ENCODE measurements at places on chromosomes 11 and 22.
A peak's percentile ranks its signal among the peaks of the same experiment; 100 is the strongest.

GRCh38 chr22:24592851-24593558 is at the start of gene LRRC75B:
TSS of gene LRRC75B (minus strand) at chr22:24593073. CDS start at chr22:24593039, 34 bp downstream.
- DNase-seq = peak; percentile 93

DNA sequence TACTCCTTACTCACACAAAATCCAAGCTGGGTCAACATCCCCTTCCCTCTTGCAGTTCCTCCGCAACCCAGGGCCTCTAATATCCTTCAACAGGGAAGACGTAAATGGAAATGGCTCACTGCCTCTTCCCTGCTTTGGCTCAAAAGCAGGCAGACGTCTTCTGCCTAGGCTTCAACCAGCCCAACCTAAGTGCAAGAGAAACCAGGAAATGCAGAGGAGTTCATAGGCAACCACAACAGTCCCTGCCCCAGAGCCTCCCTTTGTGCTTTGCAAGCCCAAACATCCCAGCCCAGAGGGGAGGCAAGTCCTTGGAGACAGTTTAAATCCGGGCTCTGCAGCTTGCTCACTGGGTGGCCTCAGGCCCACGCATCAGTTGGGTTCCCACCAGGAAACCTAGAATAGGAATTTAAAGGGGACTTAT is 33.3 kb downstream of the CD6 start:
- no peak for DNase-seq

DNA sequence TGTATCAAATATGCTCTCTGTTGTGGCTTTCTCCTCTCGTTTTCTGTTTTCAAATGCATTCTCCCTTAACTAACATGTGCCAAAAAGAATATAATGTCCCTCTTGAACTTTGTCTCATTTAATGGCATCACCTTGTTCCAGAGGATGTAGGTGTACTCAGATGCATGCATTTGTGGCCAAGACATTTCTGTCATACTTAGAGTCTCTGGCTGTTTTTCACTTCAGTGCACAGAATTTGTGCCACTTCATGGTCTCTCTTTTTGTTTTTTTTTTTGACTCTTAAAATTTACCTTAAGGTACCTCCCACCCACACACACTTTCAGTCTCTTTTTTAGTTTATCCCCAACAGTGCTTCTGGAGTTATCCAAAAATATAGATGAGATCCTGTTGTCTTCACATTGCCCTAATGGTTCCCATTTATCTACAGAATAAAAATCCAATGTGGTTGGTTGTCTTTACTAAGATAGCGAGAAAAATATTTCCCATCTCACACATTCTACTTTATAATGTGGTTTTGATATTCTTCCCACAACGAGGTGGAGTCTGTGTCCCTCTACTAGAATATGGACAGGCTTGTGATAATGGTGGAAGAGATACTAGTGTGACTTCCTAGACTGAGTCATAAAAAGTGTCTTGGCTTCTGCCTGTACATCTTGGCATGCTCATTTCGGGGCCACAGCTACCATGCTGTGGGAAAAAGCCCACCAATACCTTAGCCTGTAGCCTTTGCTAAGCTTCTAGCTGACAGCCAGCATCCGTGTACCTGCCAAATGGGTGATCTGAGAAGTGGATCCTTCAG is 125.8 kb downstream of the DDX10 start:
- no peak for DNase-seq

DNA sequence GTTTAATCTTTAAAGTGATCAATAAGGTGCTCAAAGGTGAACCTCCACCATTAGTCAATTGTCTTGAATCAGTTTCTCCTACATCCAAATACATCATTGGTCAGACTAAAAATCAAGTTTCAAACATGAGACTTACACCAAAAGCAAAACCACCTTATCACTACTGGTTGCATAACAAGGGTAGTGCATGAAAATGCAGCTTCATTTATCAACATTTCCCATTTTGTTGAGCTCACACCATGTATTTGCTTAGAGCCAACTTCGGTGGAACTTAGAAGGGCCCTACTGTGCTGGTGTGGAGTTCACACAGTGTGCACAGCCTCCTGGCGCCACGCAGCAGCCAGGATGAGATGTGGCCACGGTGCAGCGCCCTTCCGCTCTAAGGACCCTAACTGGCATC is 23.1 kb upstream of the PHLDA2 start:
- no peak for DNase-seq

GRCh38 chr22:26608129-26608528 is 9.7 kb downstream of the CRYBB1 start:
- DNase-seq = no peak
